ENCODE measurements at places on chromosomes 4 and X.

GRCh38 chr4:184283659-184284335 lies 66.1 kb upstream of the ENPP6 start:
- no peak for DNase-seq

DNA sequence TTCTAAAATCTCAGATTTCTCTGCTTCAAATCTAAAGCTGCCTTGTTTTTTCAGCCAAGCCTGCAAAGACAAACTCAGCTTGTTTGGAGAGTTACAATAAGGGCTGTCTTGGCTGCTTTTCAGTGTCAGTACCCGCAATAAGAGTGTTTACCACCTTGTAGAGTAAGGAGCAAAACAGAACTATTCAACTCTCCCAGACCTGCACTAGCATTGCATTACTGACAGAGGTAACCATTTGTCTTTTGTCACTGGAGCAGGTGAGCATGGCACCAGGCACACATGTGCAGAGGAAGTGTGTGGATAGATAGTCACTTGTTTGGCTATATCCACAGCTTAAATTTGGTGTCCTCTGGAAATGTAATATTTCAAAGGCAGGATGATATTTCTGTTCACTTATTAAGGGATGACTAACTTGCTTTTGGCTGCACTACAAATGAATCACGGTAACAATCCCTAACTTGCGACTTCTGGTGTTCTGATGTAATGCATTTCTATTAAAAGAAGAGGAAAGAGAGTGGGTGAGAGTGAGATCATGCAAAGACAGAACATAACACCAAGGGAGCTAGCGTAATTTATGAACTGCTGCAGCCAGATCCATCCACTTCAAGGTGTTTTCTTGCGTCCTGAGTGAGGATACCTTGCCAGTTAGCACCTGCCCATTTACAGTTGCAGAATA lies 38.6 kb downstream of the PTCHD1 start:
- DNase-seq, result no peak

DNA sequence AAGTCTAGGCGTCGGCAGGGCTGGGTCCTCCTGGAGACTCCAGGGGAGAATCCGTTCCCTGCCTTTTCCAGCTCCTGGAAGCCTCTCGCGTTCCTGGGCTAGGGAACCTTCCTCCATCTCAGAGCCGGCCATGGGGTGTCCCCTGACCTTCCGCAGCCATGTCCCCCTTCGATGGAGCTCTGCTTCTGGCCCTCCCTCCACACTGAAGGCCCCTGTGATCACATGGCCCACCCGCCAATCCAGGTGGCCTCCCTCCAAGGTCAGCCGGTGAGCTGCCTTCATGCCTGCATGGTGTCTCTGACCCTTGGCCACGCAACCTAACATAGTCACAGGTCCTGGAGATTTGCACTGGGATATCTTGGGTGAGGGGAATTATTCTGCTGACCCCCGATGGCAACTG lies 69.6 kb downstream of the TRMT44 start:
- DNase-seq, result no peak

GRCh38 chr4:184792334-184792733 lies 33.4 kb downstream of the ACSL1 start:
- DNase-seq, result no peak

DNA sequence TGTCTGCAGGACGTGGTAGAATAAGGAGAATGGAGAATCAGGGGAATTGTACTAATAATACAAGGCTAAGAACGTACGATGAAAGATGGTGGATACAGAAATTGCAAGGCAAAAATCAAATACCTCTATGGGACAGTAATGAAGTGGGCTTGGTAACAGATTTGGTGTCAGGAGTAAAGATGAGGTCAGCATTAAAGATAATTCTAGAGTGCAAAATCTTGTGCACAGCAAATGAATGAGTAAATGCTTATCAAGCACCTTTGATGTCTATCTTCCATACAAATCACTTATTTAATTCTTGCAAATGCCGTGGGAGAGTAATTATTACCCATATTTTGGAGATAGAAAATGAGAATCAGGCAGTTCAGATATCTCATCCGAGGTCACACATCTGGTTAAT lies 70.9 kb downstream of the DDX60 start:
- DNase-seq, result no peak

DNA sequence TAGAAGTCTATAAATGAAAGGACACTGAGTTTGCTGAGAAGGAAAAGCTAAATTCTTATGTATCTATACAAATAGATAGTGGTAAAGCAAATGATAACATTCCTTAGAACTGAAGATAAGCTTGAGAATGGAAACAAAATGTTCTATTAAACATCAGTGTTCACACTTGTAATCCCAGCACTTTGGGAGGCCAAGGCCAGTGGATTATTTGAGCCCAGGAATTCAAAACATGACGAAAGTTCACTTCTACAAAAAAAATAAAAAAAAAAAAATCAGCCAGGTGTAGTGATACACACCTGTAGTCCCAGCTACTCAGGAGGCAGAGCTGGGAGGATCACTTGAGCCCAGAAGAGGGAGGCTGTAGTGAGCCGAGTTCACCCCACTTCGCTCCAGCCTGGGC lies 199.8 kb downstream of the COMMD8 start:
- DNase-seq, result no peak

DNA sequence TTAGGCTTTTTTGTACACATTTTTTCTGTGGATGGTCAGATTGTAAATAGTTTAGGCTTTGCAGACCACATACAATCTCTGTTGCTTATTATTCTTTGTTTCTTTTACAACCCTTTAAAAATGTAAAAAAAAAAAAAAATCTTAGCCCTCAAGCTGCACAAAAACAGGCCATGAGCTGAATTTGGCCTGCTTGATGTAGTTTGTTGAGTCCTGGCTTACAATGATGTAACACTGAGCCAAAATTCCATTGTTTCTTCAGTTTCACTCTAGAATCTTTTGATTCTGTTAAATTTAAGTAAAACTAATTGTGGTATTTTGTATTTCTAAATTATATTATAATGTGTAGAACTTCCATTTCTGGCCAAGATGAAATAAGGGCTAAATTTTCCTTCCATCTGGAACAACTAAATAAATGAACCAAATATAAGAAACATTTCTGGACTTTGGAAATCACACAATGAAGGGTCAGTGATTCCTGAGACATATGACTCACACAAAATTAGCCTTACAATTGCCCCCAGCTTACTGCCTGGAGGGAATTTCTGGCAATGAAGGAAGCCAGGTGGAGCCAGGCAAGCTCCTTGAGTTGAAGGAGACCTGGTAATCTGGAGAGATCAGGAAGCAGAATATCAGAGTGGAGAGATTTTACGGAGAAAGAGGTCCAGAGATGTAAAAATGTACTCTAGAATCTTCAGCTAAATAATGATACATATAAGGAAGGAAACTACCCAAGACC lies 29.8 kb downstream of the IQCM start:
- DNase-seq, result no peak

- DNase-seq, result no peak
Measured at GRCh38 chr4:151652841-151653547, 107.8 kb downstream of the GATB start.

- DNase-seq, result no peak
Measured at GRCh38 chr4:142161086-142161485, 524.7 kb downstream of the IL15 start.
